H7 (cell line): ENCODE measurements at places on chromosomes 11 and 22.

- peak; percentile 77 for DNase-seq
Measured at GRCh38 chr11:60951904-60952741, at the start of gene SLC15A3. SLC15A3 (minus strand) TSS chr11:60952176; CDS start chr11:60951551, 625 bp downstream.

DNA sequence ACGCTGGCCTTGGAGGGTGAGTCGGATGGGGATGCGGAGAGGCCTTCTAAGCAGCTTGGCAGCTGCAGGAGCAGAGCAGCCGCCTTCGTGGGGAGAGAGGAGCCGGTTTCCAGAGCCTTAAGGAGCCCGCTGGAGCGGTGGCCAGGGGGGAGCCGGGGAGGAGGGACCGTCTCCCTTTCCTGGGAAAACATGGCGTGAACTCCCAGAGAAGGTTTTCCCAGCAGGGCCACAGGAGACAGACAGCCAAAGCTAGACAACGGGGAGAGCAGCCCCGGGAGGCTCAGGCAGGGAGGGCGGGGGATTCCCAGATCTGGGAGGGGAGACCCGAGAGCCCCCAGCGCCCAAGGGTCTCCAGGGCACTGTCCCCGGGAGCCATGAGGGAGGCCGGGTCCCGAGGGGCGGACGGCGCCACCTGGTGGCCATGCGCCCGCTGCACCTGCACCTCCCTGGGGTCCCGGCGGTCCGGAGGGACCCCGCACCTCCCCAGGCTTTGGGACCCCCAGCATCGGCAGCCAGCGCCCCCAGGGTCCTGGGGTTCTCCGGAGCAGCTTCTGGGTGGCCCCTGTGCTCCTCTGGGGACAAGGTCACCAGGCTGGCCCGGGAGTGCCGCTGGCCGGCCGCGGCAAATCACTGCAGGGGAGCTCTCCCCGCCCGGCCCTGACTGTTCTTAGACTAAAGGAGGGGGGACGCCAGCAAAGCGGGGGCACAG lies 2.4 kb upstream of the SYT8 start:
- DNase-seq: peak; percentile 99

GRCh38 chr11:119756169-119756865 lies 27.3 kb upstream of the NECTIN1 start:
- DNase-seq: no peak

DNA sequence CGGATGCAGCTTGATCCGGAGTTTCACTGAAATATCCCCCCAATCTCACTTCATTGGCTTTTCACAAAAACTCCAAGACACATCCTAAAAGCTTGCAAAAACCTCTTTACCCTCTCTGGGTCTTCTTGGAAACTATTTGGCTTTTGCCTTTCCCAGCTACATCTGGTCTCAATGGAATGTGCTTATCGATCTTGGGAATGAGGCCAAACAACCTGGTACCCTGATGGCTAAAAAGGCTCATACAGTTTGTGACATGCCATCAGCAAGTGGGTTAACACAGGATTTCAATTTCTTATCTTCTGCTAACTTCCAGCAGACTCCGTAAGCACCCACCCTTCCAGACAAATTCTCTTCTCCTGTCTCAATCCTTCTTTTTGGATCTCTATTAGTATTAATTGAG lies 45.9 kb upstream of the TEAD1 start:
- DNase-seq: no peak

- DNase-seq: no peak
Measured at GRCh38 chr11:75248924-75249256, 8.3 kb downstream of the TPBGL start.

- DNase-seq: no peak
Measured at GRCh38 chr11:2671748-2672147, 28.0 kb downstream of the KCNQ1OT1 start.

DNA sequence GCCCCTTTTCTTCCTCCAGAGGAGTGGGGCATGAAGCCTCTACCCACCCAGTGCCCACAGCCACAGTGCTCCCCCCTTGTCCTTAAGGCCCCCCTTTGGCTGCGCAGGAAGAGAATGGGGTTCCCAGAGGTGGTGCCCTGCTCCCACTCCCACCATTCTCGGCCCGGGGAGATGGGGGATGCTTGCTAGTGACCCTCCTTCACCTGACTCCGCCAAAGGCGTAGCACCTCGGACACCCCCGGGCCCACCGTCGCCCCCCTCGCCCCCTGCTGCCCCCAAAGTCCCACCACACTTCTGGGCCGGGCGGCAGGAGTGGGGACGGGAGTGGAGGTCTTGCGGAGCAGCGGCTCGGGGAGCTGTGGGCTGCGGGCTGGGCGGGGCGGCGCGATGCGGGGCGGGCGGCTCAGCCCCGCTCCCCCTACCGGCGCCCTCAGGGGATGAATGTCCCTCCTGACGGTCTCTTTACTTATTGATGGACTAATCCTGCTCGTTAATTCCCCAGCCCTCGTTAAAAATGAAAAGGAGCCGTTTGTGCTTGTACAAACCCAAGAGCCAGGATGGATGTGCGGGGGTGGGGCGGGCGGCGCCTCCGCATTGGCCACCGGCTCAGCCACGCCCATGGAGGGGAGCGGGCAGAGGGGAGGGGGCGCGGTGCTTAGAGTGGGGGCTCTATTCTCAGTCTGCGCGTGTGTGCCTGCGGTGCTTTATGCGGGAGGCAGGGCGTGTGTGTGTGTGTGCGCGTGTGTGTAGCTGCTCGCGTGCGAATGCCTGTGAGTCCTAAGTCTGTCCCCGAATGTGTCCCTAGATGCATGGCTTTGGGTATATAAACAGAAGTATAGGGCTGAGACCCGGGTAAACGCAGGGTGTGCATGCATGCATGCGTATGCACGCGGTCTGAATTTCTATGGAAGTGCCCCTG lies 25.6 kb downstream of the SYT7 start:
- peak; percentile 96 for DNase-seq

GRCh38 chr11:6576471-6577373 lies 26.7 kb downstream of the RRP8 start:
- DNase-seq: peak; percentile 26

DNA sequence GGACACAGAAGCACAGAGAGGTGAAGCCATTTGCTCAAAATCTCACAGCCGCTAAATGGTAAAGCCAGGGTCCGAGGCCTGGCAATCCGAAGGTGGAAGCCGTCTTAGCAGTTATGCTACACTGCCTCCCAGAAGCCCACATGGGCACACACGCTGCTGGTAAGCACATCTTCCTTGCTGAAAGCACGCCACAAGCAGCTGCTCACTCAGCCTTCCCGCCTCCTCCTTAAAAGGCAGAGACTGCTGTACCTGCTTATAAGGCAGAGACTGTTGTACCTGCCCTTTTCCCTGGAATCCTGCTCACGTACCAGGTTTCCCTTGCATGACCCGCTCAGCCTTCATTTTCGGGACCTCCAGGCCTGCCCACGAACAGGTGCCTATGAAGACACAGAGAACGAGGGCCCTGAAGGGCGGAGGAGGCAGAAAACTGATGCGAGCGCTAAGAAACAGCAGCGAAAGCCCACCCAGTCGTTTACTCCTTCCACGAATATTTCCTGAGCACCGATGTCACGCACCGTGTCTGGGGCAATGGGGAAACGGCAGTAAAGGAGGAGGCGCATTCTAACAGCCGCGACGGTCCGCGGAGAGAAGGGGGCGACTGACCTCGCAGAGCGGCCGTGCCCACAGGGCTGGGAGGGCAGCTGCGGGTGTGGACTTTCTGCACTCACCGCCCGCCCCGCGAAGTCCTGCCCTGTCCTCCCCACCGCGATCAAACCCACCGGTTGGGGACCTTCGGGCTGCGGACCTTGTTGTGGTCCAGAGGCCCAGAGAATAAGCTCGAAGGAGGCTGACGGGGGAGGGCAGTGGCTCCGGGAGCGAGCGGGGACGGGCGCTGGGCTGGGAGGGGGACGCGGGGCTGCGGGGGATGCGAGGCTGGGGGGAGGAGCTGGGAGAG lies 13.0 kb downstream of the SPATA19 start:
- DNase-seq: no peak

DNA sequence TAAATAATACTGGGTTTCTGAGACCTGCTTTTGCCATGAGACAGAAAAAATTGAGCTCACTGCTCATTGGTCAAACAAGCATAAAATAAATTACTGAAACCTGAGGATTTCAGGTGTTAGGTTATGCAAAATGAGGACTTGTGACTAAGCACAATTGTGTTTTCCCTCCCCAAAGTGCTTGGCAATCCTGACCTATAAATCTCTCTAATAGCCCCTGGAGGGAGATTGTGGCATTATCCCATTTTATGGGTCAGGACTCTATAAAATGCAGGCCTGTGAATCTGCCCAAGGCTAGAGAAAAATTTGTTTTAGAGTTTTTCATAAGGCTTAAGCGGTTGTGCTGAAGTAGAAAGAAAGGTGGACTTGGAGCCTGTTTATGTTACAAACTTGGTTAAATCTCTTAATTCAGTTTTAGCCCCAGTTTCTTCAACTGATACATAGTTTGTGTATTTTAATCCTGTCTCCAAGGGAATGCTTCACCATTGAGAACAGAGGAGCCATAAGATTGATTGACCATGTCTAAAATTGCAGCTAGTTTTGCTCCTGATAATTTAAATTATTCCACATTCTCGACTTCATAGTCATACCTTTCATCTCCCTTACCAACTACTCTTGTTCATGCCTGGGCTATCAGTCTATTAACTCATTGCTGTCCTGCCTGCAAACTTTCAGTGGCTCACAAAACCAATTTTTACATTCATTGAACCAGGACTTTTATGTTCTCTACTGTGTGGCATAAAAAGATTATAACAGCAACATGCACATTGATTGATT lies 63.6 kb upstream of the LRRC4C start:
- peak; percentile 9 for DNase-seq

- no peak for DNase-seq
Measured at GRCh38 chr11:20518323-20518834, 81.0 kb upstream of the SLC6A5 start.

GRCh38 chr22:44839061-44839460 lies 86.7 kb downstream of the ARHGAP8 start:
- DNase-seq: peak; percentile 21

GRCh38 chr11:117833401-117833891 lies 8.9 kb upstream of the FXYD2 start:
- DNase-seq: peak; percentile 40

DNA sequence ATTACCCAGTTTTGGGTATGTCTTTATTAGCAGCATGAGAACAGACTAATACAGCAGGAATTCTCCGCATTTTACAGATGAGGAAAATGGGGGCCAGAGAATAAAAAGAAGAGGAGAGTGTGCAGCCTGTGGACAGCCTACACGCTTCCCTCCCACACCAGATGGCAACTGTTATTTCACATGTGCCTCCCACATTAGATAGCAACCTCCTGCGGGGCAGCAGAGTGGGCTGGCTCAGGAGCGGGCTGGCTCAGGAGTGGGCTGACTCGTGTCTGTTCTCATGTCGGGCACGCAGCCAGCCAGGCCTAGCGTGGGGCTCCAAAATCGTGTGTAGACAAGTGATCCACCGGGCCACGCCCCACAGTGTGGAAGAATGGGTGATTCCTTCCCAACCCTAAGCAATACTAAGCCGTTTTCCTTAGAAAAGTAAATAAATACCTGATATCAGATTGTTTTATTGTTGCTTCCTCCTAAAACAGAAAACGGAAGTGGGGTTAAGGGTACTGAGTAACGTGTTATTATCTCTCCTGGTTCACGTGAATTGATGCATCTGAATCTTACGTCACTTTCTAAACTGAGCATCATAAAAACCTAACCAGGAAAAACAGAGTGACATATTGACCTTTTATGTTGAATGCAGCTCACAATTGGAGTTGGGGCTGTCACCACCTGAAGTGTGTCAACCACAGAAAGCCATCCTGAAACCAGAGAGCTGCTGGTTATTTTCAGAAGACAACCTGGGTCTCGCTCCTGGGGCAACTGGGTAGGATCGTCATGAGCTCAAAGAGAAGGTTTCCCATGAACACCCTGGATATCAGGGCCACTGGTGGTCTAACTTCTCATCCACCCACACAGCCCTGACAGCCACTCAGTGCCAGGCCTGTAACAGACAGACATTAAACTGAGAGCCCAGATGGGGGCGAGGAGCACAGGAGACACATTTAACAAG lies 3.3 kb downstream of the TTLL1 start:
- no peak for DNase-seq
